Fibroblast of skin of right quadriceps (primary cell): ENCODE measurements at places on chromosomes 1 and 21.

- DNase-seq = no peak
These were observed 24.2 kb downstream of the ZBTB8OS start for GRCh38 chr1:32626176-32626575.

- DNase-seq = peak; percentile 82
These were observed at the start of gene TMEM240 for GRCh38 chr1:1540090-1540817. TSS of gene TMEM240 (minus strand) at chr1:1540624. CDS start at chr1:1540346, 278 bp downstream.

GRCh38 chr1:179175011-179175841 is 54.3 kb downstream of the ABL2 start:
- DNase-seq = peak; percentile 85

- DNase-seq = peak; percentile 73
These were observed 37.7 kb downstream of the RRP1 start for GRCh38 chr21:43827015-43827611.

DNA sequence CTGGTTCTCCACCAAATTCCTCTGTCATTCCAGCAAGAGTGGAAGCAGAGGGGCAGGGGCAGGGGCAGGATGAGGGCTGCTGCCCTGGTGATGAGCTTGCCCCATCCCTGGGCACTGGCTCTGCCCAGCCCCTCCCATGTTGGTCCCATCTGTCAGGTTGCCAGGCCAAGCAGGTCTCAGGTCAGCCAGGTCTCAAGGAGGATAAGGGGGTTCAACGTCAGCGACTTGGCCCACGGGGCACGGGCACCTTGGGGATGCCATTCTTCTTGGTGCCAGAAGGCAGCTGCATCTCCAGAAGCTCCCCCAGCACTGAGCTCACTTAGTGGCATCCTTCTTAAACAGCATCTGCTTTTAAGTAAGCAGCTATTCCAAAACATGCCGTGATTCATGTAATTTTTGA is 133.1 kb downstream of the AJAP1 start:
- no peak for DNase-seq

DNA sequence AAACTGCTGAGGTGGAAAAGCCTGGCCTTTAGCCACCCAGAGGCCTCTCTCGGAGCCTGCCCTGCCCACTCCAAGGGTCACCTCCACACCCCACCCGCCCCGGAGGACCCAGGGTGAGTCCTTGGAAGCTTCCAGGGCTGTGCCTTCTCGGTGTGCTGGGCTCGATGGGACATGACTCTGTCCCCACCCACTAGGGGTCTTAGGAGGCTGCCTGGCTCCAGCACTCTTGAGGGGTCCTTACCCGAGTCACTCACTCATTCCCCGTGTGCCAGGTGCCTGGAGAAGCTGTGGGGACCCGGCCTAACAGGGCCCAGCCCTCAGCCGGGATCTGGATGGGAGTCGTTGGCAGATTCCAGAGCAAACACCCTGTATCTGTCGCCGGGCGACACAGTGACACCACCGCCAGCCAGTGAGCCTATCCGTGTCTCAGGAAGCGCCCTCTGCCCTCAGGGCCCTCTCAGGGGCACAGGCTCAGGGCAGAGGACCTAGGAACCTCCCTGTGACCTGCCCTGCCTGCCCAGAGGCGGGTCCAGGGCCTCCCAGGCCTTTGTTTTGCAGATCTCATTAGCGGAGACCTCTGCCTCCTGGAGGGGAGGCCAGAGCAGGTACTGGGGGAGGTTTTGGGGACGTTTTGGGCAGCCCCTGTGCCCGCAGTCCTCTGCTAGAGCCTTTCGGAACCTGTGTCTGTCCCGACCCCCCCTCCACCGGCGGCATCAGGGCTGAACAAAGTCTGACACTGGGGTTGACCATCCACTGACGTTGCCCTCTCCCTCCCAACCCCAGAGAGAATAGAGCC is 3.1 kb upstream of the PRKCZ start:
- no peak for DNase-seq
